ENCODE measurements at places on chromosomes 5 and 9.
A peak's percentile ranks its signal among the peaks of the same experiment; 100 is the strongest.

GRCh38 chr5:124658867-124659557 is 87.4 kb downstream of the ZNF608 start:
- DNase-seq, result no peak

- DNase-seq, result no peak
These were observed 5.4 kb downstream of the EGFL7 start for GRCh38 chr9:136667940-136668760.

DNA sequence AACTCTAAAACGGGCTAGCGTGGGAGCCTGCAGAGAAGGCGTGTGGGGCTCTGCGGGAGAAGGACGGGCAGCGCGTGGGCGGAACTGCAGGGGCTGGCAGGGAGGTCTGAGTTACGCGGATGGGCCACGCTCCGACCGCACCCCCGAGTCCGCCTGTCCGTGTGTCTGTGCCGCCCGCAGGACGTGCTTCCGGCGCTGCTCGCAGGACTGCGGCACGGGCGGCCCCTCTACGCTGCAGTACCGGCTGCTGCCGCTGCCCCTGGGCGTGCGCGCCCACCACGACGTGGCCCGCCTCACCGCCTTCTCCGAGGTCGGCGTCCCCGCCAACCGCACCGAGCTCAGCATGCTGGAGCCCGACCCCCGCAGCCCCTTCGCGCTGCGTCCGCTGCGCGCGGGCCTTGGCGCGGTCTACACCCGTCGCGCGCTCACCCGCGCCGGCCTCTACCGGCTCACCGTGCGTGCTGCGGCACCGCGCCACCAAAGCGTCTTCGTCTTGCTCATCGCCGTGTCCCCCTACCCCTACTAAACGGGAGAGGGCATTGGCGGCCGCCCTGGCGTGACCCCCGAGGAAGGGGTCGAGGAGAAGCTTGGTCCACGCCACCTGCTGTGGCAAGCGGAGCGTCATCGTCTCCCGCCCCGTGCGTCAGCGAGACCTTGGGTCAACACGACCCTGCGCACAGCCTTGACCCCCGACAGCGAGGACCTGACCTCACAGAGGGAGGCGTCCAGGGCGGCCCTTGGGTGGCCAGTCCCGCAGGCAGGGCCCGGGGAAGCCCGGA is 11.4 kb upstream of the ASS1 start:
- DNase-seq, result peak; percentile 16

DNA sequence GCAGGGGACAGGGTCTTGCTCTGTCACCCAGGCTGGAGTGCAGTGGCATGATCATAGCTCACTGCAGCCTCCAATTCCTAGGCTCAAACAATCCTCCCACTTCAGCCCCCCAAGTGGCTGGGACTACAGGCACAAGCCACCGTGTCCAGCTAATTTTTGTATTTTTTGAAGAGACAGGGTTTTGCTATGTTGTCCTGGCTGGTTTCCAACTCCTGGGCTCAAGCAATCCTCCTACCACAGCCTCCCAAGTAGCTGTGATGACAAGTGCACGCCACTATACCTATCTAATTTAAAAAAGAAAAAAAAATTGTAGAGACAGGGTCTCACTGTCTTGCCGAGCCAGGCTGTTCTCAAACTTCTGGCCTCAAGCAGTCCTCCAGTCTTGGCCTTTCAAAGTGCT is 31.6 kb upstream of the LECT2 start:
- DNase-seq, result no peak

DNA sequence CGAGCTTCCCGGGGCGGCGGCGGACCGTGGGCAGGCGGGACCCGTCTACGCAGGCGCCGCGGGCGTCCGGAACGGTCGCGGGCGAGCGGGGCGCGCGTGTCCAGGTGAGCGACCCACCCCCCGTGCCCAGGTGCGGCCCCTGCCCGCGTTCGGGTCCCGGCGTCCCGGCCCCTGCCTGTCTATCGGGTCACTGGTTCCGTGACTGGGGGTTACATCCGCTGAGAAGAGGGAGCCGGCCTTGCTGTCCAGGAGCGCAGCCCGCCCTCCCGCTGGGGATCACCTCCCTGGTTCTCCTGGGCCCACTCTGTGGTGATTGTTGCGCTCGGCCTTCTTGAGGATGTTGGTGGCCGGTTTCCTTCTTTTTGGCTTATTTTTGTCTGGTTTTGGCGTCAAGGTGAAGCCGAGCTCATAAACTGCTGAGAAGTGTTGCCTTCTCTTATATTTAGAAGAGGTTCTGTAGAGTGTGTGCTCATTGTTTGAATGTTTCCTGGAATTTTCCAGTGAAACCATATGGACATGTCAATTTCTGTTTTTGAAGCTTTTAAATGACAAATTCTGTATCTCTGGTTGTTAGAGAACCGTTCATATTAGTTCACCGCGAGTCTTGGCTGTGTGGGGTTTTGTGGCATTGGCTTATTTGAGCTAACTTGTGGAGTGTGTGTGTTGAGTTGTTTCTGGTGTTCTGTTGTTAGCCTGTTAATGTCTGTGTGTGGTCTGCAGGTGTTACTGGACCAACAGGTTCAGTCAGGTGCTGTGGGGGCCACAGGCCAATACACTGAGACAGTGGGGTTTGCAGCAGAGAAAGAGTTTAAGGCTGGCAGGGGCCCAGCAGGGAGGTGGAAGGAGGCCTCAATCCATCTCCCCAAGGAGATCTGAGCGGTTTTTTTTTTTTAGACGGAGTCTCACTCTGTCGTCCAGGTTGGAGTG is 621 bp downstream of the CEP72 start:
- DNase-seq, result no peak

- no peak for DNase-seq
These were observed 621.1 kb upstream of the CDH18 start for GRCh38 chr5:20609126-20609525.

GRCh38 chr9:112783551-112783954 is 33.0 kb downstream of the SNX30 start:
- DNase-seq, result no peak

DNA sequence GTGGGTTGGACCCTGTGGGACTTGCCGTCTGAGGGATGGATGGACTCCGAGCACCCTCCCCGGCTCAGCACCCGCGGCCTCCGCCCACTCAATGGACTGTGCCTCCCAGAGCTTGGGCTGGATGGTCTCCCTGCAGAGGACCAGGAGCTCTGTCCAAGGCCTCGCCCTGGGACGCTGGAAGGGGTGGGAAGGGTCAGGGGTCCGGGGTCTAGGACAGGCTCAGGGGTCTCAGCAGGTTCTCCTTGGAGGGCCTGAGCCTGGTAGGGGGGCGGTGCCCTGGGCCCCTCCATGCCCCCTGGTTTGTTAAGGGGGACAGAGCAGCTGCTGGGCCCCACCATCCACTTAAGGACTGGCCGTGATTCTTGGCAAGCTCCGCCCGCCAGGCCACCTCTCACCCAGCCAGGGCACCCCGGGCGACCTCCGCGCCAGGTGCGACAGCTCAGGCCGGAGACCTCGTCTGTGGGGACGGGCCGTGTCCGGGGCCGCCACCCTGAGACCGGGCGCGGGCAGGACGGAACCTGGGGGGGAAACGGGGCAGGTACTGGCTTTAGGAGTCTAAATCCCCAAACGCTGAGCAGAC is 29.2 kb downstream of the EXOC3 start:
- DNase-seq, result no peak

GRCh38 chr5:180373454-180373853 is 20.3 kb upstream of the GFPT2 start:
- no peak for DNase-seq

GRCh38 chr5:139392324-139392677 is 2.6 kb upstream of the MZB1 start:
- no peak for DNase-seq

DNA sequence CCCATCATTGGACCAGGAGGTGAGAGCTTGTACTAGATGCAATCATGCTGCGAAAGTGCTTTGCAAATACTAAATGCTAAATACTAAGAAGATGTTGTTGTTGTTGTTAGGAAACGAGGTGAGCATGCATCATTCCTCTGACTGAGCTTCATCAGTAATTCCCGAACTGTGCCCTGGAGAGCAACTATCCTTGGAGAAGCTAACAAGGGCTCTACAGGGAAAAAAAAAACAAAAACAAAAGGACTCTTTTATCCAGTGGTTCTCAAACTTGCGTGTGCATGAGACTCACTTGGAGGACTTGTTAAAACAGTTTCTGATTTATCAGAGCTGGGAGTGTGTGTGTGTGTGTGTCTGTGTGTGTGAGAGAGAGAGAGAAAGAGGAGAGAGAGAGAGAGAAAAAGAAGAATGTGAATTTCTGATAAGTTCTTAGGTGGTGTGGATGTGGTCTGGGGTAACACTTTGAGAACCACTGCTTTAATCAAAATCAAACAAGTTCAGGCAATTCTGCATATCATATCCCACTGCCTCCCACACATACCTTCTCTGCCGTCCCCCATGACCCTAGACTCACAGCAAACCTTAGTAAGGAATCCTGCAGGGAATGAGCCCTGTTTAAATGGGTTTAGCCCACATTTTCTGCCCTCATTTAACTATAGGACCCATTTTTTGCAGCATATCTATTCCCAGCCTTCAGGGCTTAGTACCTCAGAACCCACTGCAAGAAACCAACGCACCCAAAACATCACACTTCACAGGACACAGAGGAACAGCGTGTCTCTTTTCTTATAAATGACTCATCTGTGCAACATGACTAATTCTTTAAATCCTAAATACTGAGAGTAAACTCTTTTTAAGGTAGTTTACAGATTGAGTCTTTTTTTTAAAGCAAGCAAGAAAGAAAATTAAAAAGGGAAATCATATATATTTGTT is 48.9 kb downstream of the PDE6A start:
- DNase-seq, result no peak

GRCh38 chr5:136724161-136724560 is 358.8 kb upstream of the TRPC7 start:
- DNase-seq, result no peak

GRCh38 chr9:87875831-87876545 is 6.7 kb upstream of the SPATA31E1 start:
- DNase-seq, result no peak

GRCh38 chr5:73093943-73094342 is 26.4 kb upstream of the TMEM171 start:
- DNase-seq, result no peak

DNA sequence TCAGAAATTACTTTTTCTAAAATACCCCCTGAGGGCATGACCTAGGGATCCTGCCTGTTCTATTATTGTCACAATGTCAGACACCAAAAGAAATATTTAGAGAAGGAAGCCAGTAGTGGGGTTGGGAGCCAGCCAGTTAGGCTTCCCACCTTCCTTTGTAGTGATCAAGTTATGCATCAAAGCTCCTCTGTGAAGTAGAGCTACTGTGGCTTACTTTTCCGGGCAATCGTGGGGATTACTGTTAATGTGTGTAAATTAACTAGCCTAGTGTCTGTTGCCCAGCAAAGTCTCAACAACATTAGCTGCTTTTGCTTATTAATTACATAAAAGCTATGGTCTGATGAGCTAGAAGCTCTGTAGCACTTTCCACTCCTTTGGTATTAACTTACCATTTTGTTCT is 109.0 kb upstream of the PCAT7 start:
- DNase-seq, result peak; percentile 5

DNA sequence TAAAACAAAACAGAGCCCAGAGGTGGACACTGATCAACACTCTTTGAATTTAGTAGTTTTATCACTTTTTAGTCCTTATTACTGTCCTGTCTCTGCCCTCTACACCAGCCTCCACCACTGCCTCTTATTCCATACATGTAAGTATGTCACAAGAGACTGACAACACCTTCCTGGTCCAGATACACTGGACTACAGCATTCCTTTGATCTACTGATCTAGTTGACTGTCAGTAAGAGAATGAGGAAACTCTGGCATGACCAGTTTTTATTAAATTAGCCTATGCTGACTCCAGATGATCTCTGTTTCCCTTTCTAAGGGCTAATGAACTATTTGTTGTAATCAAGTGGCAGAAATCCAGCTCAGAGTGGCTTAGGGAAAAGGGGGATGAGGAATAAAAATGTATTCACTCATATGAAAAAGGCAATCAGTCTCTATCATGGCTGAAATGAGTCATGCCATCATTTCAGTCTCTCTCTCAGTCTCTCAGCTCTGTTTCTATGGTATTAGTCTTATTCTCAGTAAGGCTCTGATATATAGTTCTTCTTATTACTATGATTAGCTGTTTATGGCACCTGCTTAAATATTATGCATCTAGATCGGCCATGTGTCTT is 5.5 kb downstream of the ARHGEF37 start:
- no peak for DNase-seq

DNA sequence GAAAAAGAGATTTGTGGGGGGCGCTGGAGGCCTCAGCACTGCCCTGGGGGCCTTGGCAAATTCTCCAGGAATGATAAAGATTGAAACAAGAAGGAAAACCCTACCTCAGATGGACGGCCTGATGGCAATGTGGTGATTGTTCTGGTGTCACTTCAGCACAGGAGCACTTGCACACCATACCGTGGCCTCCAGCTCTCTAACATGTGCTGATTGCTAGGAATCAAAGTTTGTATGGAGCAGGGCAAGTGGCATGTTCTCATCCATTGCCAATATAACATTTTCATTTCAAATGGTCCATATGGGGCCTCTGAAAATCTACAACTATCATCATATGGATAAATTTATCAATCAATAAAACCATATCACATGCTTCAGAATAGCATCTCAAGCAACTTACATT is 253.0 kb downstream of the DEPDC1B start:
- no peak for DNase-seq

GRCh38 chr5:74237571-74238145 is 402.9 kb downstream of the ENC1 start:
- DNase-seq, result no peak

GRCh38 chr5:138503487-138504270 is 38.4 kb downstream of the EGR1 start:
- DNase-seq, result peak; percentile 16

DNA sequence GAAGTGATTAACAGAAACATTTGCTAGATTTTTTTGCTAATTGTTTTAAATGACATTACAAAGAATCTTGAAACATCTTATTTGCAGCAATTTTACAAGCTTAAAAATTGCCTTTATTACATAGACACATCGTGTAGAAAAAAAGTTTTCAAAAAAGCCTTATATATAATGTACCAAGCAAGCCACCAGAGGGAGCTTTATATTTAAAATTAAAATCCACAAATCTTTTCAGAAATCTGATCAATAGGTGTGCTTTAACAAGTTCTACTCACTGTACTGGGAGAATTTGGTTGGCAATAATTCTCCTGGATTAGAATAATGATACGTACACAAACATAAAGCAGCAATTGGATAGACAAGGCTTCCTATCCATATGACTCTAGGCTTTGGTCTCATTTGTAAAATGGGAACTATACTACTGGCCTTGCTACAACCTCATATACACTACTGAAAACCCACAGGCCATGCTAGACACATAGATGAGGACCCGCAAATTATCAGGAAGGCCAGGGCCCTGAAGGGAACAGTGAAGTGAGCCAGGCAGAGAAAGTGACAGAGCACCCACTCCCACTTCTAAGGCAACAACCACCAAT is 4.8 kb downstream of the PSMB7 start:
- DNase-seq, result no peak

- DNase-seq, result no peak
These were observed 24.0 kb downstream of the TMOD1 start for GRCh38 chr9:97525451-97525850.
